ENCODE measurements at places on chromosomes 1 and 21.

- no peak for DNase-seq
Observed at GRCh38 chr1:231442735-231443134, 20.6 kb upstream of the EGLN1 start.

- peak; percentile 8 for DNase-seq
Observed at GRCh38 chr1:158117854-158118704, 62.6 kb upstream of the CD1D start.

- DNase-seq, result no peak
Observed at GRCh38 chr1:61921435-61921834, 179.2 kb downstream of the PATJ start.

DNA sequence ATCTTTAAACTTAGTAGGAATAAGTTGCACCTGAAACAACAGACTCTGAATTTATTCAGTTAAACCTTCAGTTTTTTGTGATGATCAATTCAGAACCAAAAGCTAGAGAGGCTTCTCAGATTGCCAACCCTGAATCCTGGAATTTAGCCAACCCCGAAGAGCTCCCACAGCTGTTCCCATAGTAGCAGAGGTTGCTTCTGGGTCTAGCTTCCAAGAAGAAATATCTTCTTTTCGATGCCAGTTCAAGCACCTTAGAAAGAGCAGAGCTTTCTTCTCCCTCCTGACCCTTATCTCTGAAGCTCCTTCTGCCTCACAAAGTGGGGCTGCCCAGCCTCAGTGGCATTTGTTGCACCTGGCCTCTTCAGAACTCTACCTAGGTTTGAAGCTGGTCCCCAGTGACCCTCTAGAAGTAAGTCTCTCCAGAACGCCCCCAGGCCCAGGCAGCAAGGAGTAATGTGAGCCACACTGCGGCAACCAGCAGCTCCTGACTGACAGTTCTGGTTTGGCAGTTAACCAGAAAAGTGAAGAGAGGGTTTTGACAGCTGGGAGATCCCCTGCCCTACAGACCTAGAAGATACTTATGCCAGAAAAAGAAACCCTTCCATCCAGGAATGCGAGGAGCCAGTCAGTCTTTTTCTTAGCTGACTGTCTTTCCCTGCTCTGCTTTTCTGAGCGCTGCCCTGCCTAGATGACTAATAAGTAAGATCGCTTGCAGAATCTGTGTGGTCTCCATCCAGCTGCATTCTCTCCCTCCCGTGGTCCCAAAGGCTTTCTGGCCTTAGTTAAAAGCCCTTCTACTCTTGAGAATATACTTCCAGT, 165.9 kb downstream of the ADGRL4 start:
- DNase-seq, result no peak

- DNase-seq, result no peak
Observed at GRCh38 chr21:28872218-28872617, 120.5 kb downstream of the LTN1 start.

- no peak for DNase-seq
Observed at GRCh38 chr1:195618287-195618686, 990.0 kb downstream of the KCNT2 start.

GRCh38 chr1:153617663-153618062, 1.5 kb upstream of the S100A14 start:
- peak; percentile 65 for DNase-seq

DNA sequence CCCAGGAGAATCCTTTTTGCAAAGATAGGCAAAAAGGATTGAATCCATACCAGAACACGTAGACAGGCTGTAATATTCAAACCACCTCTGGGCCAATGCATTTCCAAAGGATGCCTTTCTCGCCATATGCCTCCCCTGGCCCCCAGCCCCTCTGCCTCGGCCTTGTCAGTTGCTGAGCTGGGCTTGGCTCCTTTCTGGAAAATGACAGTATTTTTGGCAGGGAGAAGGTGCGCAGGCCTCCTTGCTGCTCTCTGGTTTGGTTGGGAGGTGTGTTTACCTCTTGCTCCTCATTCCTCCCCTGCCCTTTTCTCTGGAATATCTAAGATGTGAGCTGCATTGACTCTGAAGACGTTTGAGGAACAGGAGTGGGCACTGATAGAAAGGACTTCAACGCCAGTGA, 26.0 kb upstream of the CNTN2 start:
- DNase-seq, result no peak

GRCh38 chr1:34412598-34413370, 236.1 kb downstream of the C1orf94 start:
- no peak for DNase-seq

GRCh38 chr1:22350171-22350923, 101.3 kb upstream of the ZBTB40 start:
- DNase-seq, result no peak

GRCh38 chr1:87243573-87243972, 85.1 kb upstream of the LMO4 start:
- DNase-seq, result no peak

DNA sequence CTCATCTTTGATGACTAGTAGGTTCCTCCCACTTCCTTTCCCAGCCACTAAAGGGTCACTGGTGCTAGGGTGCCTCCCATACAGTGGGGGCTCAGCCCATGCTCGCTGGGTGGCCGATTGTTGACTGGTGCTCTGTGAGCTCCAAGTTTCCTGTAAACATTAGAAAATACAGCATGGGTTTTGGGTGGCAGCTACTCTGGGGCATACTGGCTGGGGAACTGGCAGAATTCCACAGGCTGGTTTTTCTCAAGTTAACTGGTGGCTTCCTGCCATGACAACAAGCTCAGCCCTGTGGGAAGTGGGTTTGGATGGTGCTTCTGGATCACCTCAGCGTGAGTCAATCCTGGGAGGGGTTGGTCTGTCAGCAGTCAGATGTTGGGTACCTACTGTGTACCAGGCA, 28.7 kb upstream of the CRNN start:
- no peak for DNase-seq

DNA sequence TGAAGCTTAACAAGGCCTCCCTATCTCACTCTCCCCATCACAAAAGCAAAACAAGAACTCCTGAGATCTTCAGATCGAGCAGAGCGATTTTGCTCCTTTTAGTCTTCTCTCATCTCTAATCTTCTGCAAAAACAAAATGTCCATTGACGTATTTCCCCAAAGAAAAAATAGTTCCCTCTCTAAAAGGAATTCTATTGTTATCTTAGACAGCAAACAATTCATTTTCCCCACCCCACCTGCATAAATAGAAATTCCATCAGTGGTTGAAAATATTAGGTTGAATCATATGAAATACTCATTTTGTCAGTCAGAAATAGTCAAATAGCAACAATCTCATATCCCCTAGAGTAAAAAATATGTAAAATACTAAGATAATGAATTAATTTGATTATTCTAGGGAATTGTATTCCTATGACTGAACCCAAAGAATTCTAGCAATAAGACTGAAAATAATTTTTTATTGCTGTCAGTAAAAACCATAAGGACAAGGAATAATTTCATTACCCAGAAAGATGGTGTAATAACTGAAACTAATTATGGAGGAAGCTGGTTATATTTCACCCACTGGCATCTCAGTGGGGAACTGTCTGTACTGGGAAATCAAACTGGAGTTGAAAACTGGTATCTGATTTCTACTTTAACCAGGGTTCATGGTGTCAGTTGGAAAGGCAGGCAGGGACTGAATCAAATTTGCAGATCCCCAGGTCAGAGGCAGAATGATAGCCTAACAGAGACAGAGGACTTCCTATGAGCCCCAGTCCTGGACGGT, 51.3 kb downstream of the RHOU start:
- no peak for DNase-seq

DNA sequence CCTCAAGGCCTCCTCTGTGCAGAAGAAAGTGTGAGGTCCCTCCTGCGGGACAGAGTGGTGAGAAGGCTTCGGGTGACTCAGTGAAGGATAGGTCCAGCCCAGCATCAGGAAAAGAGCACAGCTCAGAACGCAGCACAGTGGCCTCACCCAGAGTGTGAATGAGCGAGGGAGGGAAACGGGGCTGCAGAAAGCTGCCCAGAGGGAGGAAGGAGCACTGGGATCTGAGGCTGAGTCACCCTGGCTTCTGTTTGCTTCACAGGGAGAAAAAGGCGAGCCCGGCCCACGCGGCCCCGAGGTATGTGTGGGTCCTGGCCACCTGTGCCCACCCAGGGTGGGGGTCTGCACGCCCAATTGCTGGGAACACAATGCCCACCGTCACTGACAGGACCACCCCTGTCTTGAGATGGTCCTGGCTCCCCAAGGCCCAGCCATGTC, 24.3 kb downstream of the COL6A2 start:
- DNase-seq, result no peak

- DNase-seq, result no peak
Observed at GRCh38 chr1:9233241-9233941, 1.2 kb upstream of the H6PD start.

DNA sequence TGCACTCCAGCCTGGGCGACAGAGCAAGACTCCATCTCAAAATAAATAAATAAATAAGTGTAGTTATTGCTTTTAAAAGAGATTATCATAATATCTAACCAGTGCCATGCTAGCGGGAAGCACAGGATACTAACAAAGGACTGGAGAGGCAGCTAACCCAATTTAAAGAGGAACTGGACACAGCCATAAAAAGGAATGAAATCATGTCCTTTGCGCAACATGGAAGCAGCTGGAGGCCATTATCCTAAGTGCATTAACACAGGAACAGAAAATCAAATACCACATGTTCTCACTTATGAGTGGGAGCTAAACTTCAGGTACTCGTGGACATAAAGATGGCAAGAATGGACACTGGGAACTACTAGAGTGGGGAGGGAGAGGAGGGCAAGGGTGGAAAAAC, 54.9 kb downstream of the TM2D1 start:
- DNase-seq, result no peak

DNA sequence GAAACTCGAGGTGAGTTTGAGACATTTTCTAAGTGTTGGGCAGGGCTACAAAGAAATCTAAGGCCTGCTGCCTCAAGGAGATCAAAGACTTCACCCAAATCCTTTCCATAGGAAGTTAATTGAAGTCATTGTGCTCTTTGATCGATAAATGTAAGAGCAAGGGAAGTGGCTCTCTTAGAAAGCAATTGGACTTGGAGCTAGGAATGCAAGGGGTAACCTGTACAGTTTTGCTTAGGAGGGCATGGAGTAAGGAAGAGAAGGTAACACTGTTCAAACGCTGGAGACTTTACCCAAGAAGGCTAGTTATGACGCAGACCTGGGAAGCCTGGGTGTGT, 418.0 kb upstream of the PROX1 start:
- DNase-seq, result no peak
